ENCODE measurements at places on chromosomes 3 and 15.

GRCh38 chr3:109532257-109533216, 195.2 kb upstream of the DPPA4 start:
- peak; percentile 16 for DNase-seq

GRCh38 chr3:187841560-187841959, 96.3 kb upstream of the BCL6 start:
- DNase-seq, result no peak

- DNase-seq, result no peak
Observed at GRCh38 chr3:70990185-70990584, 593.3 kb downstream of the FOXP1 start.

- no peak for DNase-seq
Observed at GRCh38 chr3:14879211-14879874, 60.6 kb downstream of the FGD5 start.

- no peak for DNase-seq
Observed at GRCh38 chr3:148535001-148535400, 162.7 kb upstream of the AGTR1 start.

All from nucleus accumbens (tissue), 56 donors.